ENCODE measurements at places on chromosomes 4 and X. TPM values are rescaled to one million over a fixed set of nuclear protein-coding genes. Genes with fewer than 3 reads are reported as not detected.
A peak's percentile ranks its signal among the peaks of the same experiment; 100 is the strongest.

Gene UFSP2
- 36.3 TPM for total RNA-seq

Gene NDUFA1
- 119 TPM for total RNA-seq

- peak; percentile 77 for DNase-seq
These were observed 2.9 kb downstream of the MAML3 start for GRCh38 chr4:140150886-140151698.

GRCh38 chrX:32443841-32444240 is 767.5 kb downstream of the DMD start:
- no peak for DNase-seq

DNA sequence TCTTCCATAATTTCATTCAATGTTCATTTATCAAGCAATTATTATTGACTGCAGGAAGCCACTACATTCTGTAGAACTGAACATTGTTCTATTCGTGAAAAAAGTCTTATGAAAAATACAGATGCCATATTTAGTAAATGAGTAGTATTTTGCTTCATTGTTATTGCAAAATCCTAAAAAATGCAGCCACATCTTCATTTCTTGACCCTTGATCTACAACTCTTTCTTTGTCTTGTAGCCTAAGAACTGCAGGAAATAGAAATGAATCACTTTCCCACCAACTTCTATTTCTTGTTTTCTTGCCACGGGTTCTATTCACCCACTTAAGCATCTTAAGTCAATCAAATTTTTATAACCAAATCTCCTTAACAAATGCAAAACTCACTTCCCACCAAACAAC is 63.3 kb downstream of the KCNIP4 start:
- DNase-seq: no peak

DNA sequence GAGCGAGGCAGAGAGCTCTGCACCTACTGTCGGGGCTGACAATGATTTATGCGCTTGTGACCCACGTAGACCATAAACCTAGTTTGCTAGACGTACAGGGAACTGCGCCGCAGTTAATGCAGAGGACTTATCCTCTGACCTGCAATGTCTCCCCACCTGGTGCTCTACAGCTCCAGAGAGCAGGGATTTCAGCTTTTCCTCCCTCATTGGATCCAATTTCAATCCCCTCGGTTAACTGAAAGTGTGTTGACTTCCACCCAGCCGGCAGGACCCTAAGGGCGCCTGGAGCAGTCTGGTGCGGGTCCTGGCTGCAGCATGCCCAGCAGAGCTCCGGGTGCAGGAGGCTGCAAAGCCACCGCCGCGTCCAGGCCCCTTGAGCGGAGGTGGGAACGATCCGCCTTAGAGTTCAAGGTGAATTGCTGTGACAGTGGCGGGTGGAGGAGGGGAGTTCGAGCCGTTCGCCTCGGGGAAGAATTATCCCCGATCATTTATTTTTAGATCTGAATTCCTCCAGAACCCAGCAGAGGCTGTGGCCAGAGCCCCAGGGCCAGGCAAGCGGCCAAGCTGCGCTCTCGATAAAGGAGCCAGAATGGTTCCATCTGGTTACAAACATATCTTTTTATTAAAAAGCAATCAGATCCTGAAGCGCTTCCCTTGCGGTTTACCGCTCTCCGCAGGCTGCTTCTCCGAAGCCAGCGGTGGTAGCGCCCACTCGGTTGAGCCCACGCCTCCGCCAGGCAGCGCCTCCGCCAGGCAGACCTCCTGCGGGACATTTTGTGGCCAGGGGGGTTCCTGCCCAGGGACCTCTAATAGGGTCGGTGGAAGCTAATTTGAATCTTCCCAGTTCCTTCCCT is 66.0 kb downstream of the FBXO8 start:
- no peak for DNase-seq

GRCh38 chr4:24328310-24328709 is 256.0 kb downstream of the DHX15 start:
- DNase-seq: no peak

DNA sequence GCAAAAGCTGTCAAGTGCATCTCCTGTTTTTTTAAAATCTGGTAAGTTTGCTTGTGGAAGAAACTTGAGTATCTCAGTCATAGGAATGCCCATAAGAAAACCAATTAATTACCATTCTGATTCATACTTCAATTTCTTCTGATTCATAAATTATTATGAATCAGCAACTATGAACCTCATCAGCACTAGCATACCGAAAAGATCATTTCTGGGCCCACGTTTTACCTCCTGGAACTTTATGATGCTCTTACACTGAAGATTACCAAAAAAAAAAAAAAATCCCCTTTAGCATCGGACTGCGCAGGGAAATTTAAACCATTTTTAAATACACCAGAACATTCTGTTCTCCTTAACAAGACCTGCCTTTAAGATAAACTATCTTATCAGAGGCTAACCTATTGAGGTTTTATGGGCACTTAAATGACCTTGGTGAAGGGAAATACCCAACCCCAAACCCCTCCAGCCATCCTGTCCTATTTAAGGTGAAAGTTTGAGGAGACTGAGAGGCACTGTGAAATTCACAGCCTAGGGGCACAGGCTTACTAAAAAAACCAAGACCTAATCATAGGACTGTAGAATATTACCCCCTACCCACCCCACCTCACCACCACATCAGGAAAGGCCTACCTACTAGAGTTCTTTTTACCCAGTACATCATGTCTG is 38.2 kb upstream of the ABCG2 start:
- DNase-seq: no peak
